ENCODE measurements at places on chromosomes 7 and 10. TPM values are rescaled to one million over a fixed set of nuclear protein-coding genes. Genes with fewer than 3 reads are reported as not detected.

Gene GATA3
- not detected for total RNA-seq

Gene HTR5A
- not detected for total RNA-seq

Gene IKZF1
- not detected for total RNA-seq

Gene PNLIPRP2
- total RNA-seq = not detected

Gene SRRM3
- total RNA-seq = 2.8 TPM

All from smooth muscle cell of trachea (primary cell).